ENCODE measurements at places on chromosomes 11 and 22.
A peak's percentile ranks its signal among the peaks of the same experiment; 100 is the strongest.

DNA sequence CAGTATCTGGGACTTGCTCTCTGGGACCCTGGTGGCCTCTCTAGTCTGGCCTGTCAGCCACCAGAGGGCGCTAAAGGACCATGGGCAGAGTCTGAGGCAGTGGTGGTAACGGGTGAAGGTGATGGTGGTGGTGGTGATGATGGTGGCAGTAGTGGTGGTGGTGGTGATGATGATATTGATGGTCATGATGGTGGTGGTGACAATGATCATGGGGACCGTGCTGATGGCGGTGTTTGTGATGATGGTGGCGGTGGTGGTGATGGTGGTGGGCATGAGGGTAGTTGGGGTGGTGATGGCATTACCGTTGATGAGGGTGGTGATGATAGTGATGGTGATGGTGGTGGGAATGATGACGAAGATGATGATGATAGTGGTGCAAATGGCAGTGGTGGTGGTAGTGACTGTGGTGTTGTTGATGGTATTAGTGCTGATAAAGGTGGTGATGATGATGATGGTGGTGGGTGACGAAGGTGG lies 16.0 kb downstream of the TRPM5 start:
- peak; percentile 47 for DNase-seq

DNA sequence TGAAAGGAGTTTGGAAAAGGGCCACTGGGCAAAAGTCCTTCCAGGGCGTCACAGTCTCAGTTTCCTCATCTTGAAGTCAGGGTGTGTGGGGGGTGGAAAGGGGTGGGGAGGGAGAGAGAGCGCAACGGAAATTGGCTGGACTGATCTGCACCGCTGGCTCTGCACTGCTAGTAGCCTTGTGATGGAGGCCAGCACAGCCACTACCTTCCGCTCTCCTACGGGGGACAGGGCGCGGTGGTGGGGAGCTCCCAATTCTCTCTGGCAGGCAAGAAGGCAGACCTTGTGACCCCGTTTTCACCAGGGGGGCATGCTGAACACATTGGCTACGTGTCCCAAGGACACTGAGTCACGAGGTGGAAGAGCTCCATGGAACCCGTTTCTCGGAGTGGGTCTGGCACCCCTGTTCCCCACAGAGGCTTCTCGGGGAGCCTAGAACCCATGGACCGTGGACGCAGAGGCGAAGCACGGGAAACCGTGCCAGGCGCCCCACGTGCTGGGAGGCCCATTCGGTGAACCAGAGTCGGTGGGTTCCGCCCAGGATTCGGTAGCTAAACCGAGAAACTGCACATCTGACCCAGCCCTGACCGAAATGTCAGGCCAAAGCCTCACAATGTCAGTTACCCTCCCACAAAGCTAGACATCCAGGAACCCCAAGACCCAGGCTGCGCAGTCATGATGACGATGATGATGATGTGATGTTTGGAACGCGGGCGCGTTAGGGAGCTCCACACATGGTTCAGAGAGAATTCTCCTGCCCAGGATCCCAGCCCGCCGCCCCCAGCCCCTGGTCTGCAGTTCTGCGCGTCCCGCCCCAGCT lies 28.3 kb upstream of the WNT11 start:
- DNase-seq = no peak

- DNase-seq = no peak
Measured at GRCh38 chr11:85893395-85893794, 38.2 kb downstream of the CCDC83 start.

DNA sequence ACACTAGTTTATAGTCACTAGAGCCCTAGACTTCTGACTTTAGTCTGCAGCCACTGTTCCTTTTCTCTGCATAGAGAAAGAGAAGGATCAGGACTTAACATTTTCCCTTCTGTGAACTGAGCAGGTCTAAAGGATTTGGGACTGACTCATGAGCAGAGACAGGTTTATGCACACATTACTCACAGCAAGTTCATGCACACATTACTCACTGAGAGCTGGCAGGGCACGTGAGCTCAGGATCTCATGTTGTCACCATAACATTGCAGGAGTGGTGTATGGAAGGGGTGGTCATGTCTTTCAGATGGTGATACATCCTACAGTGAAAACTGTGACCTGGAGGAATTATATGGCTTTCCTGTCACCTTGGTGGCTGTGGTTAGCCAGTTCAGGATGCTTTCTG lies 56.4 kb downstream of the CEP164 start:
- no peak for DNase-seq

DNA sequence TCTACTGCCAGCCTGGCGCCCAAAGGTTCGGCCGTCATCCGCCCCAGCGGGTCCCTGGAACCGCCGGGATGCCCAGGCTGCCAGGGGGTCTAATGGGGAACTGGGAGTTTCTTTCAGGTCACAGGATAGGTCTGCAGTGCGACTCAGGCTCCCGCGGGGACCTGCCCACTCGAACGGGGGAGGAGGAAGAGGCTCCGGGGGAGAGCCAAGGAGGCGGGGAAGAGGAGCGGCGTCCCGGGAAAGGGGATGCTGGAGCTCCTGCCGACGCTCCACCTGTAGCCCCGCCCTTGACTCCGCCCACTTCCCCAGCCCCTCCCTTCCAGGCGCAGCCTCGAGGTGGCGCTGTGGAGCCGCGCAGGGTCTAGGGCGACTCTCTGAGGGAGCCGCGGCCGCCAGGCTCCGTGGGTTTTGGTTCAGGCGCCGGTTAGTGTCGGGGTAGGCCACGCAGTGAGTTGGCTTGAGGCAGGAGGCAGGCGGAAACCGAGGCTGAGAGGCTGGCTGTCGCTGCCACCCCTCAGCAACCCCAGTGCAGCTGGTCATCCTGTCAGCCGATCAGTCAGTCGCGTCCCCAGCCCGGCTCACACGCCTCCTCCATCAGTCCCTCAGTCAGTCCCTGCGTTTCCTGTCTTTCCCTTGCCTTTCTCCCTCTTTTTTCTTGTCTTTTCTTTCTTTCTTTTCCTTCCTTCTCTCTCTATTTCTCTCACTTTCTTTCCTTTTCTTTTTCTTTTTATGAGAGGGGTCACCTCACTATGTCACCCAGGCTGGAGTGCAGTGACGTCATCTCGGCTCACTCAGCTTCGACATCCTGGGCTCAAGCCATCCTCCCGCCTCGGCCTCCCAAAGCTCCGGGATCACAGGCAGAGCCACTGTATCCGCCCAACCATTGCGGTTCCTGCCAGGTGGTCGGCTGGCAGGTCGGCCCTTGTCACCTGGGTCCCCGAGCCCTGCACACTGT lies 26.4 kb downstream of the YWHAH start:
- peak; percentile 79 for DNase-seq
